Fibroblast of villous mesenchyme (primary cell): ENCODE measurements at places on chromosomes 13 and 19. TPM values are rescaled to one million over a fixed set of nuclear protein-coding genes. Genes with fewer than 3 reads are reported as not detected.

GRCh38 chr13:61417086-61417570 is 1.5 kb upstream of the PCDH20 start:
- no peak for DNase-seq

The CGB5 gene
- total RNA-seq = 0.32 TPM in 1 of 2 replicates, not detected in the other

- DNase-seq = no peak
Measured at GRCh38 chr13:28136916-28137315, 1.4 kb upstream of the PAN3 start.

- no peak for DNase-seq
Measured at GRCh38 chr13:103009051-103009840, 57.0 kb downstream of the SLC10A2 start.
